ENCODE measurements at places on chromosomes 6 and 20.

GRCh38 chr20:25318471-25319240, 70.8 kb downstream of the PYGB start:
- DNase-seq: no peak

DNA sequence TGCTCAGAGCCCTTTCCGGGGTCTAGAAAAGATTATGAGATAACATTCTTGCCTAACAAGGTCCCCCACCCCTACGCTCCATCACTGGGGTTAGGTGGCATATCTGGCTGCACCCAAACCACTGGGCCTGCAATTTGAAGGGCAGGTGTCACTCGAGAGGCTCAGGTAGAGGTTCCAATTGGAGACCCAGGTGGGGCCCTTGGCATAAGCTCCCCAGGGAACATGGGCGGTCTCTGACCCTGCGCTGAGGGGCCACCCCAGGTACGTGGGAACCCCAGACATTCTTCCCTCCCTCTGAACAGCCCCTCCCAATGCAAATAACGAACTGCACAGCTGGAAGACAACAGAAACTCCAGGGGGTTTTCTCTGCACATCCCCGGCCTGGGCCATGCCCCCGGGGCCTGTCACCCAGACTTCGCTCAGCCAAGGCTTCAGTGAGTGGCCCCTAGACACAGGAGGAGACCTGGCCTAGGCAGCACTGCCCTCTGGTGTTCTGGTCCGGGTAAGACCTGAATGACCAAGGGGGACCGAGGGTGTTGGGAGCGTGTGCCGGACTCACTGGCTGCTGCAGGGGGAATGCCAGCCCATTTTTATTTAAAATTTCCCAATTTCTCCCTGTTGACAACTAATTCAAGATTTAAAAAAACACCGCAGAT, 47.5 kb downstream of the DSTN start:
- no peak for DNase-seq

DNA sequence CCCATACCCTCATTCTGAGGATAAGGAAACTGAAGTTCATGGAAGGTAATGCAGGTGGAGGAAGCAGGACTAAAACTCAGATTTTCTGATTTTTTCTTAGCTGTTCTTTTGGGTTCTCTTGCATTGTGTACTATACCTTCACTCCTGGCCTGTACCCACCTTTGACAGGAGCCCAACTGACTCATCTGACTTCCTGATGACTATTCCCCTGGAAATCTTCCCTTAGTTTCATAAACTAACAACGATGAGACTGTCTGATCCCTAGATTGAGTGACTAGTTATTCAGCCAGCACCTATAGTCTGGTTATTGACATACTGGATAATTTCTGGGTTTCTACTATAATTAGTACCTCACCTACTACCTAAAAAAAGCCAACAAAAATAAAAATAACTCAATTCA, 10.1 kb downstream of the CRYBG1 start:
- DNase-seq: no peak

DNA sequence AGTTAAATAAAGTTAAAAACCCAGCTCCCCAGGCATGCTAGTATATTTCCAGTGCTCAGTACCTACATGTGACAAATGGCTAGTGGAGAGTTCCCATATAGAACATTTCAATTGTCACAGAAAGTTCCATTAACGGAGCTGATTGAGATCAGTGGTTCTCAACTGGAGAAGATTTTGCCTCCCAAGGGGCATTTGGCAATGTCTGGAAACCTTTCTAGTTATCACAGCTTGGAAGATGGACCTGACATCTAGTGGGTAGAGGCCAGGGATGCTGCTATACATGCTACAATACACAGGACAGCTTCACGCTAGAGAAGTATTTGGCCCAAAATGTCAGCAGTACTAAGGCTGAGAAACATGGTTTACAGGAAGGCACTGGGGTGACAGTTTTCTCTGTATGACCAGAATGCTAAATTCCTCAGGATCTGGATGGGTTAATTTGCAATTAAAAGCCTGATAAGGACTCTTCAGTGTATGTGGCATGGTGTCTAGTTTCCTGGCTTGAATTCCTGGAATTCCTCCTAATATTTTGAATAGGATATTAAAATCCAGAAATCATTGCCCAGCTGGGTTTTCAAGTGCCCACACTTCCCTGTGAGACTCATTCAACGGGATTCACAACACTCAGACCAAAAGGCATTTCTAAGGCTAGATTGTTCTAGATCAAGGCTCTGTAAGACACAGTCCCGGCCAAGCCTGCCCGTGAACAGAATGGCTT, 84.7 kb upstream of the SALL4 start:
- no peak for DNase-seq

DNA sequence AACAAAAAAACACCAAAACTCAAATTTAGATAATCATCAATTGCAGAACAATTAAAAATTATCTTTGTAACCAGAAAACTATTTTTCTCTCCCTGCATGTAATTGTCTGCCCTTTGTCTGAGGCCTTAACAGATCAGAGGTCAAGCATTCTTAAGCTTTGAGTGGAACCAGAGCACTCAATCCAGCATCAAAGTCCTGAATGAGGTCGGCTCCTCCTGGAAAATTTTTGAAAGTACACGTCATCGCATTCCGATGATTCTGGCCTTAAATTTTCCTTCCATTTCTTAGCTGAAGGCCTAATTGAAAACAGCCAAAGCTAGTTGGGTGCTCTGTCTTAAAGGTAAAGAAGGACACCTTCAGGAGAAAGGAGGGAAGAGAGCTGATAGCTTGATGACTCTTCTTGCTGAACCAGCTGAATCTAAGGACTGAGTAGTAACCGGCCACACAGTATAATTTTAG, 510.2 kb upstream of the SULF2 start:
- DNase-seq: no peak

GRCh38 chr6:155832596-155832995, 377.0 kb upstream of the NOX3 start:
- DNase-seq: no peak

Measured in activated T-helper 1 cell treated with Interleukin-2 at 50 U/mL for 16 hours (primary cell).